ENCODE measurements at places on chromosomes 12 and 14. TPM values are rescaled to one million over a fixed set of nuclear protein-coding genes. Genes with fewer than 3 reads are reported as not detected.

- DNase-seq = no peak
Observed at GRCh38 chr12:87768501-87769287, 260.5 kb downstream of the C12orf50 start.

DNA sequence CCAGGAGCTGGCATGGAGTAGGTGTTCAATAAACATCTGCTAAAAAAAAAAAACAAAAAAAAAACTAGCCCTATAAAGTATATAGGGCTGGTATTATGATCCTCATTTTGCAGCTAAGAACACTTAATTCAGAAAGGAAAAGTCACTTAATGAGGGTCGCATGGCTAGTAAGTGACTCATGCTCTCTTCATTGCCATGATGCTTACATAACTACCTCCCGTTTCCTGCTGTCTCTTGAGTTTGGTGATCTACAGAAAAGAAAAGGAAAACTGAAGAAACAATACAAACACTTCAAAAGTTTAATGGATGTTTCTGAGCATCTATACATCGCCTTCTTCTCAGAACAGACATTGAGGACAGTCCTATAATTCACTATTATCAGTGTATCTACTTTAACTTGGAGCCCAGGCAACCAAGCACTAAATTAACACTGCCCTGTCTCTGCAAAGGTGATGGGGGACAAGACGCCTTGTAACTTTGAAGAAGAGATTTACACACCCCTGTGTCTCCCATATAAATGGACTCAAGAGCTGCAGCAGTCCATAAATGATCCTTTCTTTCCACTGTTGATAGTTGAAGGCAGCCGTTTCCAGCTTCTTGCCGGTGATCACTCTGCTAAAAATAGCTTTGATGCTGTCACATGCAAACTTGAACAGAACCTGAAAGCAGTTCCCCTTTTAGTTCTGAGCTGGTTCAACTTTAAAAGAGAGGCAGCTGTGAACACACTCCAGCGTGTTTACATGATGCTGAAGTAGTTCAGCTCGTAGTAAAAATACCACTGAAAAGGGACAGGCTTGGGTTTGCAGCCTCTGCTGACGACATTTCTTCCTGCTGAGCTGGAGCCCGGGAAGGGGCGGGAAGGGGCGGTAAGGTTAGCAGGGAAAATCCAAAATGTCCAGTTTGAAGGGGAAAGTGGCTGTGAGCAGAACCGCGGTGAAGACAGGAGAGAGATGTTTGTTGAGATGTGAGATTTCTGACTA lies 113.3 kb downstream of the FOXN3 start:
- DNase-seq = peak; percentile 86

DNA sequence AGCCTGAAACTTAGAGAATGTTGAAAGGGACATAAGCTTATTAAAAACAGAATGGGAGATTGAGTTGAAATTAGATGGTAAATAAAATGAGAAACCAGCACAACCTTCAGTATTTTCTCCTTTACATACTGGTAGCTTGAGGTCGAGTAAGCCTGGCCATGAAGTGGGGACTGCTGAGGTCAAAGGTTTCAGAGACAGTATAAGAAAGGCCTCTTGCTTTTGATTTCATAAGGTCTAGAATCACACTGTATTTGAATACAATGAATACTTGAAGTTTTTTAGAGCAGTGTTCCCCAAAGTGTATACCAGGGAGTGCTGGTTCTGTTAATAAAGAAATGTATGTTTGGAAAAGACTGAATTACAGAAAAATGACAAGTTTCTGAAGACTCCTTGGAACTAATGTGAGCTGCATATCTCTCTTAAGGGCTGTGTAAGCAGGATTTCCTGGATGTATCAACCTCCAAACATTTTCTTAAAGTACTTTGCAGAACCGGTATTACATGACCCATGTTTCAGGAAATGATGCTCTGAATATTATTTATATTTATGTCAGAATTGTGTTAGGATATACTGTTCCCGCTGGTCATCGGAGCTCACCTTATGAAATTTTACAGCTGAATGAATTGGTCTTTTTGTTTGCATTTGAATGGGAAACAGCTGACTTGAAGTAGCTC lies 85.0 kb downstream of the AKAP6 start:
- no peak for DNase-seq

GRCh38 chr14:104342435-104343293 lies 204.3 kb downstream of the KIF26A start:
- DNase-seq = no peak

- no peak for DNase-seq
Observed at GRCh38 chr12:81333812-81334211, 255.9 kb downstream of the ACSS3 start.

- no peak for DNase-seq
Observed at GRCh38 chr14:54503486-54503885, 6.2 kb upstream of the CGRRF1 start.

The PLEKHH1 gene
- 1.7 TPM for polyA plus RNA-seq

The OR6C4 gene
- polyA plus RNA-seq = not detected
